Endothelial cell (in vitro differentiated cells): ENCODE measurements at places on chromosomes 16 and 17.

GRCh38 chr16:21592191-21592590 is 7.2 kb upstream of the METTL9 start:
- H3K4me3 ChIP-seq, result no peak overlapping the region
- no peaks in the 10 kb centered on the region for H3K36me3 ChIP-seq
- peaks cover 2% of the 10 kb centered on the region for H3K27me3 ChIP-seq

- no peak overlapping the region for H3K27ac ChIP-seq
- DNase-seq, result no peak
- H3K27me3 ChIP-seq, result no peaks in the 10 kb centered on the region
- H3K4me3 ChIP-seq, result no peak overlapping the region
These were observed 313.2 kb upstream of the KCNJ16 start for GRCh38 chr17:69761767-69762321.

- peaks cover 2% of the 10 kb centered on the region for H3K27me3 ChIP-seq
- no peak for DNase-seq
- H3K36me3 ChIP-seq, result peaks cover 21% of the 10 kb centered on the region
- H3K4me1 ChIP-seq, result peaks cover 11% of the 10 kb centered on the region
- H3K27ac ChIP-seq, result no peak overlapping the region
These were observed 3.4 kb downstream of the TERF2 start for GRCh38 chr16:69382421-69382820.

- H3K27ac ChIP-seq, result no peak overlapping the region
- H3K27me3 ChIP-seq, result peaks cover 6% of the 10 kb centered on the region
- H3K4me3 ChIP-seq, result no peak overlapping the region
- no peaks in the 10 kb centered on the region for H3K4me1 ChIP-seq
- DNase-seq, result no peak
These were observed 52.5 kb downstream of the MRC2 start for GRCh38 chr17:62679866-62680377.

GRCh38 chr17:41835800-41836549 is at the start of gene NT5C3B:
TSS of gene NT5C3B (minus strand) at chr17:41836232. CDS start at chr17:41836193, 39 bp downstream.
- peak; percentile 64 for DNase-seq
- peaks cover 2% of the 10 kb centered on the region for H3K27me3 ChIP-seq
- H3K4me1 ChIP-seq, result no peaks in the 10 kb centered on the region
- peaks cover 7% of the 10 kb centered on the region for H3K36me3 ChIP-seq
- H3K27ac ChIP-seq, result no peak within 1 kb of the TSS
- H3K4me3 ChIP-seq, result peak within 1 kb of the TSS; percentile 92

- peaks cover 4% of the 10 kb centered on the region for H3K27me3 ChIP-seq
- DNase-seq, result no peak
- no peaks in the 10 kb centered on the region for H3K36me3 ChIP-seq
- H3K4me1 ChIP-seq, result no peaks in the 10 kb centered on the region
- no peak overlapping the region for H3K27ac ChIP-seq
These were observed 15.4 kb upstream of the ENPP7 start for GRCh38 chr17:79715098-79715942.

DNA sequence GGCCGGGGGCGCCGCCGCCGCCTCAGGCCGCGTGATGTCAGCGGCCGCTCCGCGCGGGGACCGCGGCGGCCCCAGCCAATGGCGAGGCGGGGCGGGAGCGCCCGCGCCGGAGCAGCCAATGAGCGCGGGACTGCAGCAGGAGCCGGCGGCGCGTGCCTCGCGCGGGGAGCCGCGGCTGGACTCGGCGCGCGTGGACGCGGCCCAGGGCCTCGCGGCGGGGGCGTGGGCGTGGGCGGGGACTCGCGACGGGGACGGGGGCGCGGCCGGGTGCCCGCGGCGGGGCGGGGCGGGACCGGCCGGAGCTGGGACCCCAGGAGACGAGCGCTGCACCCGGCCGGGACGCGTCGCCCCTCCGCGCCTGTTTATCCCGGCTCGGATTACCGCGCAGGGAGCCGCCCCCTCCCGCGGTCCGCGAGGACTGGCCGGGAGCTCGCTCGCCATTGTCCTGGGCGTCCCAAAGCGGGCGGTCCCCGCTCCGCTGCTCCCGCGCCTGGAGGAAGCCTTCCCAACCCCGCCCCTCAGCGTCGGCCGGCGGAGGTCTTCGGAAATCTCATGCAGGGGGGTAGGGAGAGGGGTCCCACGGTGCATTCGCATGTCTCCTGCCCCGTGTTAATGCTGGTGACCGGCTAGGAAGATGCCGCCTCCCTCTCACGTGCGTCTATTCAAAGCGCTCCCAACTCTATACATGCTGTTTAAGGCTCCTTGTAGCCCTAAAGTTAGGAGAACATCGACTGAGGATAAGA is at the start of gene RNF157:
RNF157 (minus strand) TSS at position 33 of the 743 bp plus-strand sequence. CDS start 253 bp downstream, outside the sequence.
- no peaks in the 10 kb centered on the region for H3K36me3 ChIP-seq
- peaks cover 8% of the 10 kb centered on the region for H3K4me1 ChIP-seq
- peaks cover 8% of the 10 kb centered on the region for H3K27me3 ChIP-seq
- DNase-seq, result peak; percentile 65
- H3K4me3 ChIP-seq, result peak within 1 kb of the TSS; percentile 91
